NB4 (cell line): ENCODE measurements at places on chromosomes 16 and 17.

GRCh38 chr17:40813804-40814203 lies 8.6 kb downstream of the KRT10 start:
- DNase-seq: no peak

GRCh38 chr17:19382531-19383444 lies 4.2 kb downstream of the MFAP4 start:
- no peak for DNase-seq

- DNase-seq: peak; percentile 28
Observed at GRCh38 chr16:76278980-76279379, 1.8 kb downstream of the CNTNAP4 start.

DNA sequence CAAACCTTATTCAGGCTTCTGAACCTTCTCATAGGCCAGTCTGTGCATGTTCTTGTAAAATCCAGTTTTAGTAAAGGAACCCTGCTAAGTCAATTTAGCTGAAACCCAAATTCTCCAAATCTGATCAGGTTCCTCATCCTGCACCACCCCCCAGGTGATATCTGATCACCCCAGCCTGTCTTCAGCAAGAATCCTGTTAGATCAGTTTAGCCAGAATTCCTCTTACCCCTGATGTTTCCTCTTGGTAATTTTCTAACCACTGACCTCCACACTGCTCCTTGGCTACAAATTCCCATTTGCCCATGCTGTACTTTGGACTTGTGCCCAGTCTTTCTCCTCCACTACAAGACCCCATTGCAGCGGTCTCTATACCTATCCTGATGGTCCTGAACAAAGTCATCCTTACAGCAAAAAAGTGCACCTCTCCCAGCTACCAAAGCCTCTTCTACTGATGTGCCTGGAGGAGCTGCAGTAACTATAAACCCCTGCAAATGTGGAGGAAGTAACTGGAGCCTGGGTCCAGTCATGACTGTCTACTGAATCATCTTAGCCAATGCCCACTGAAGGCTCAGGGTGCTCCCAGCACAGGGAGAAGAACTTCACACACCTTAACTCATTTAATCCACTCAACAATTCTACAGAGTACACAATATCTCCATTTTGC lies 23.8 kb downstream of the TEX14 start:
- no peak for DNase-seq

DNA sequence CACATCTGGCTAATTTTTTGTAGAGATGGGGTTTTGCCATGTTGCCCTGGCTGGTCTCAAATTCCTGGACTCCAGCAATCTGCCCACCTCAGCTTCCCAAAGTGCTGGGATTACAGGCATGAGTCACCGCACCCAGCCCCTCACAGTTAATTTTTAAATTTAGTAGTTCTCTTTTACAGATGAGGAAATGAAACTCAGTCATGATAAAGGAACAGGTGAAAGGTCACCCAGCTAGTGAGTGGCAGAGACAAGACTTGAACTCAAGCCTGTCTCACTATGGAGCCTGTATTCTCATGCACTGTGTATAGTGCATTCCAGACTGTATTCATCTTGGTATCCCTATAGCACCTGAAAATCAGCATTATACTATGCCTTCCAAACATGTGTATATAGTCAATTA lies 77.1 kb upstream of the WSB1 start:
- DNase-seq: peak; percentile 66

DNA sequence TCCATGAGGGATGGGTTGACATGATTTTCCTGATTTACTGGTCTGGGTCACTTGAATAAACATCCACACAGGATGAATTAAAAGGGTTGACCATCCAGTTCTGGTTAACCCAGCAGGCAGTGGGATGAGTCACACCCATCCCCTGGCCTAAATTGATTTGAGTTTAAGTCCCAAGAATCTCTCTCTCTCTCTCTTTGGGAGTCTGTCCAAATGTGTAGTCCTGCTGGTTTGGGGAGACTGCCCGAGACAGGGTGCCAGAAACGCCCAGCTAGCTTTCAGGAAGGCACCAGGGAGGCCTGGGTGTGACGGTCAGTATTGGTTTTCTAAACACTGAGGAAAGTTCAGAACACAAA lies 38.8 kb downstream of the SCPEP1 start:
- DNase-seq: no peak

GRCh38 chr16:627454-628239 lies 3.1 kb upstream of the WFIKKN1 start:
- DNase-seq: no peak

DNA sequence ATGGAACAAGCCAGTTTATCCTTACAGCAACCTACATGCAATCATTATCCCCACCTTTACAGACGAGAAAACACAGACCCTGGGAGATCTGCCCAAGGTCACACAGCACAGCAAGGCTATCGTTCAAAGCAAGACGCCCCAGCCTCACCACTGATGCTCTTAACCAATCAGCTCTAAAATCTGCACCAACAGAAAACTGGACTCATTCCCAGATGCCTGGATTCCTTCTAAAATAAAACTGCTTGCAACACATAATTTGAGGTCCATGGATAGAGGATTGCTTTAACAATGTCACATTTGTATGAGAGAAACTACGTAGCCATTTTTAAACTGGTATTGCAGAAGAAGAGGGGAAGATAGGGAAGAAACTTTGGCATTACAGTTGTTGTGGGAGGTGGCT lies 6.8 kb downstream of the COTL1 start:
- DNase-seq: no peak

DNA sequence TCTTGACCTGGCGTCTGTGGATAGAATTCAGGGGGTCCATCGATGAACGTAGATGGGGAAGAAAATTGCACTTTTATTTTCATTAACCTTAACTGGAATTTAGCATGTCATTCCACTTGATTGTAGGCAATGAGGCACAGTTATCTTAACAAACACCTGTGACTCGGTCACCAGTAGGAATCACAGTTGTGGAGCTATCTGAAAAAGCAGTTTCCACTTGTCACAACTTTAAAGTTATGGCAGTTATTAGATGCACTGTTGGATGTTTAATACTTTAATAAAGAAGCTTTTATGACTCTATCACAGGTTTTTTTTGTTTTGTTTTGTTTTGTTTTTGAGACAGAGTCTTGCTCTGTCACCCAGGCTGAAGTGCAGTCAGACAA lies 83.7 kb upstream of the LGALS9 start:
- DNase-seq: no peak

- DNase-seq: no peak
Observed at GRCh38 chr16:65681406-65681805, 559.5 kb upstream of the CDH11 start.

- no peak for DNase-seq
Observed at GRCh38 chr16:20844588-20844987, 38.3 kb downstream of the REXO5 start.

- DNase-seq: no peak
Observed at GRCh38 chr17:8639709-8640108, 9.2 kb upstream of the MYH10 start.

DNA sequence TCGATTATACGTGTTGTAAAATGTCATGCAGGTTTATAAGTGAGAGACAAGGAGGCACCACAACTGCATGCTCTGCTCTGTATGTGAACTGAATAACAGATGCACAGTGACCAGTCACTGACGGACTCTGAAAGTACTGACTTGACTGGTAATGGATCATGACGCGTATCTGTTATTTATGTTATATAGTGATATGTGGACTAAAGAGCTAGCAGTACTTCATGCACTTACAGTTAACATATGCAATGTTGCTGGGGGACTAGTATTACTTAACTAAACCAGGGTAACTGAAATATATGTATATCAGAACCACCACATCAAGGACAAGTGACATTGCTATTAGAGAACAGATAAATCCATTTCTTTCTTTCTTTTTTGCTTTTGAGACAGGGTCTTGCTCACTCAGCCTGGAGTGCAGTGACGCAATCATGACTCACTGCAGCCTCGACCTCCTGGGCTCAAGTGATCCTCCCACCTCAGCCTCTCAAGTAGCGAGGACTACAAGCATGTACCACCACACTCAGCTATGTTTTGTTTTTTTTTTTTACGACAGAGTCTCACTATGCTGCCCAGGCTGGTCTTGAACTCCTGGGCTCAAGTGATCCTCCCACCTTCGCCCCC lies 17.2 kb downstream of the COIL start:
- DNase-seq: peak; percentile 57

- DNase-seq: no peak
Observed at GRCh38 chr16:1074379-1074649, 1.8 kb downstream of the SSTR5 start.

- DNase-seq: no peak
Observed at GRCh38 chr17:79532107-79532790, 78.6 kb downstream of the RBFOX3 start.

- DNase-seq: peak; percentile 53
Observed at GRCh38 chr16:31177136-31177535, 2.8 kb upstream of the FUS start.

DNA sequence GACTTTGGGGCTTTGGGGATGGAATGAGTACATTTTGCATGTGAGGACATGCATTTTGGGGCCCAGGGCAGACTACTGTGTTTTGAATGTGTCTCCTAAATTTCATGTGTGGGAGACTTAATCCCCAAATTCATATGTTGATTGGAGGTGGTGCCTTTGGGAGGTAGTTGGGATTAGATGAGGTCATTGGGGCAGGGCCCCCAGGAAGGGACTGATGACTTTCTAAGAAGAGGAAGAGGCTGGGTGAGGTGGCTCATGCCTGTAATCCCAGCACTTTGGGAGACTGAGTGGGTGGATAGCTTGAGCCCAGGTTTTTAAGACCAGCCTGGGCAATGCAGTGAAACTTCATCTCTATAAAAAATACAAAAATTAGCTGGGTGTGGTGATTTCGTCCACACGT lies 42.8 kb upstream of the RAI1 start:
- DNase-seq: no peak

GRCh38 chr16:78506367-78507193 lies 407.1 kb downstream of the WWOX start:
- DNase-seq: no peak

GRCh38 chr17:57747221-57748017 lies 2.3 kb upstream of the CCDC182 start:
- peak; percentile 80 for DNase-seq

DNA sequence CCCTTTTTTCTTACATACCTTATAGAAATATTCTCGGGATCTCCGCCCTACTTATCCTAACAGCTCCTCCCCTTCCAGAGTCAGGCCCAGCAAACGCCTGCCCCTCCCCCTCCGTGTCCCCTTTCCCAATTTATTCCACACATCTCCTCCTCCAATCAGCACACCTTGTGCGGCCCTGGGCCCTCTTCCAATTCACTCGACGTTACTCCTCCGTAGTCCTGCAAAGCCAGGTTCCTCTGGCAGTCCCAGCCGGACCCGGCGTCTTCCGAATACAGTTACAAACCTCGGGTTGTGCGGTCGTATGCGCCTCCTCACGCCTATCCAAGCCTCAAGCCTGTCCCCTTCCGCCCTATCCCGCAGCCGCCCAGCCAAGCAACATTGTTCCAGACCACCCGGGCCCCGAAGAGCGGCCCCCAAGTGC lies 677 bp downstream of the CBX1 start:
- DNase-seq: no peak

- no peak for DNase-seq
Observed at GRCh38 chr16:14611660-14612059, 18.4 kb downstream of the PARN start.

- DNase-seq: no peak
Observed at GRCh38 chr16:88614818-88615580, 23.4 kb upstream of the IL17C start.

DNA sequence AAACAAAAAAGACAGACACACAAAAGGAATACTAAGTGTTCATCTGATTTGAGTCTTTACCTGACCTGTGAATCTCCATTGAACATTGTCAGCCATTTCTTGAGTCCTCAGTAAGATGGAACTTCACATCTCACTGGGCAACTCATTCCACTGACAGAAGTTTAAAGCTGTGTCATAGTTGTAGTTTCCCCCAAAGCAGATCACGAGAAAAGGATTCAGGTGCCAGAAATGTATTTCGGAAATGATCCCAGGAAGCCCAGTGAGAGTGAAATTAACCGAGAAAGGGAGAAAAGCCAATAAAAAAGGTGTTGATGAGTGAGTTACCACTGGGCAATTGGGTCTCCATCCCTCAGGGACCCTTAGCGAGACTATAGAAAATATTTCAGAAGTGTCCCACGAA lies 6.5 kb downstream of the CHD9 start:
- no peak for DNase-seq

- peak; percentile 87 for DNase-seq
Observed at GRCh38 chr16:74774223-74775139, at the start of gene FA2H. TSS of gene FA2H (minus strand) at chr16:74774820. CDS start at chr16:74774755, 65 bp downstream.

DNA sequence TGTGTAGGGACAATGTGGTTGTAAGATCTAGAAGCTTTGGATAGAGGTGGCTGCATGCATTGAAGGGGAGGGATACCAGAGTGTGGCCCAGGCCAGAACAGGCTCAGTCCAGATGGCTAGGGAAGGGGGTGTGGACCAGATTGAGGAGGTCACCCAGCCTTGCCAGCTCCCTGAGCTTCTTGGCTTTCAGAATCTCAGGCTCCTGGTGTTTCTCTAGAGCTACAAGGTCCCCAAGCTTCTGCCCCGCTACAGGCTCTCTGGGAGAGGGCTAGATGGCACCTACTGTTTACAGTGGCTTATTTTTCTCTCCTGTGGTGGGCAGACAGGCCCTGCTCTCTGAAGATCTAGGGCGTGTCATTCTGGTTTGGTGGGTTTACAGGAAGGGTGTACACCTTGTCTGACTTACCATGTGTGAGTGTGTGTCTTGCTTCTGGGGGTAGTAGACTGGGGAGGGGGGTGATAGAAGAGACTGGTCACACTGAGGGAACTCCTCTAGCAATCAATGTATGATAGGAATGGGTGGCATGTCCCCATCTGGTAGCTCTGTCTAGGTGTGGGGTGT lies 1.1 kb downstream of the RARA start:
- DNase-seq: no peak

DNA sequence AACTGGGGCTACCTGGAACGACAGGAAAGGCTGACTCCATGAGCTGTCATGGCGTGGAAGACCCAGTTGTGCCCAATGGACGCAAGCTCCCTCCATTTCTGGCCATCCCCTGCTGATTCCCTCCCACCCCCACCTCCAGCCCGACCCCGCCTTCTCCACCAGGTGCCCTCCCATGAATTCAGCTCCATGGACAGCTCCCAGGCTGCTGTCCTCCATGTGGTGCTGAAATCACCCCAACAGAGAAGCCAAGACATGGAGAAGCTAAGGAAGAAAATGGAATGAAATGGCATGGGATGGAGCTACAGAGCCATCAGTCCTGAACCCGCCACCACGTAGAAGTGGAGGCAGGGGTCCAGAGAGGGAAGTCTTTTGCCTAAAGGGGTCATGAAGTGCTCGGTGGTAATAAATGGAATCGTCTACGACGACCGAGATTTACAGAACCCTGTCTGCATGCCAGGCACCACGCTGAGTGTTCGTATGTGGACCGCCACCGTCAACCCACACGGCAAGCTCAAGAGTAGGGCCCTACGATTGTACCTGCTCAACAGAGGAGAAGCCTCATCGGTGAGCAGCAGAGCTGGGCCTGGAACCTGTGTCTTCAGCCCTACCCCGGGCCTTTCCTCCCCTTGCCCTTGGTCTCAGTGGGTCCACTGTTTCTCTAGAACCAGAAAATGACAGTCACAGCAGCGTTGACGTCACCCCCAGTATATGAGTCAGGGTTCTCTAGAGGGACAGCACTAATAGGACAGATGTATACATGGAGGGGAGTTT lies 9.3 kb upstream of the ZC3H18 start:
- DNase-seq: peak; percentile 64
